Vagina (tissue), 2 donors: ENCODE measurements at places on chromosomes 12 and 14.

- no peak for DNase-seq
These were observed 232.6 kb downstream of the FLRT2 start for GRCh38 chr14:85762526-85762925.

DNA sequence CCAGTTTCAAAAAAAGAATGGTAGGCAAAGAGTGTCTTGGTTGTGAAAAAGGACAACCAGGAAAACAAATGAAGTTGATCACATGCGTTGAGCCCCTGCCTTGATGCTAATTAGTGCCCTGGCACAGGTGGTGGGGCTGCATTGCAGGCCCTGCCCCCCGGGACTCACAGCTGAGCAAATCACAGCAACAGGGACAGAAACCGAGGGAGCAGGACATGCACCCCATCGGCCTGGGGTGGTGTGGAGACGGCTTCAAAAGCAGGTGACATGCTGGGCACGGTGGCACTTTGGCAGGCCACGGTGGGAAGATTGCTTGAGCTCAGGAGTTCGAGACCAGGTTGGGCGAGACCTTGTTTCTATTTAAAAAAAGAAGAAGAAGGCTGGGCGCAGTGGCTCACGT is 1.1 kb upstream of the PAPLN start:
- DNase-seq: no peak

GRCh38 chr12:108570743-108571608 is 8.6 kb downstream of the ISCU start:
- DNase-seq: no peak

DNA sequence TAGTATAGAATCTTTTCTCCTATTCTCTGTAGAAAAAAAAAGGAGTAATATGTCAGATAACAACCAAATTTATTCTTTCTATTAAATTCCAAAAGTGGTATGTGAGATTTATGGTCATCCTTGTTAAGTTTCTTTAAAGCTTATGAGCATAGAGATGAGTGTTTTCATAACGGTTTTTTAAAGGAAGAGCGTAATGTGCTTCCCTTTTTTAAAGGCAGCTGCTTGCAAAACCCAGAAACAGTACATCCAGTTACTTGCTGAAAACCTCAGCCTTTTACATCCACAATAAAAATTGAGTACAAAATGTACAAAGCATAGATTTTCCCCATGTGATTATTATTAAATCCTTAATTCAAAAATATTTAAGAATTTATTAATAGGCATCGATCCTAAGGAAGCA is 53.6 kb upstream of the CD163 start:
- no peak for DNase-seq

DNA sequence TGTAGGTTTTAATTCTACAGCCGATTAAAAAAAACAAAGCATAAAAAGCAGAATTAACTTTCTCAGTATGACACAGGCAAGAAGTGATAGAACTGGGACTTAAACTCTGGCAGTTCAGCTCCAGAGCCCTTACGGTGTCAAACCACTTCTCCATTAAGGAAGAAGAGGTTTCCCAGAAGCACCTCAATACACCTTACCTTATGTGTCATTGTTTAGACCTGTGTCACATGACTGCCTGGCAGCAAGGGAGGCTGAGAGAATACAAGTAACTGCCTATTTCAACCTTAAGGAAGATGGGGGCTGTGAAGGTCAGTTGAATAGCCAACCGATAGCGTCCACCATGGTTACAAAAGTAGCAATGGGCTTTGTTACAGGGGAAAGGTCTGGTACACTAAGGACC is 54.6 kb upstream of the ARHGAP5 start:
- no peak for DNase-seq

DNA sequence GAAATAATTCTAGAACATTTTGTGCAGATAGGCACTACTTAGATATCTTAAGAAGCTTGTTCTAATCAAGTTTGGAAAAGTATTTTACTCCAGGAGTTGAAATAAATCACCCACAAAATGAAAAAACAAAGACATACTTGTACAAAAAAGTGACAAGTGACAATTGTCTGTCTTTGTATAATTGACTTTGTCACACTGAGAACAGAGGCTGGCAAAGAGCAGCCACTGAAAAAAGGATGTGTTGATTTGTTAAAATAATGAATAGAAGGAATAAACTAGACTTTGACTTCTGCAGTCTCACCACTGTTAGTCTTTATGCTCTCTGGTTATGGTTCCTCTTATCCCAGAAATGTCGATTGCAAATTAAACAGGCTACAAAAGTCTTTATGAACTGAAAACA is 77.6 kb downstream of the PTPRR start:
- no peak for DNase-seq

- no peak for DNase-seq
These were observed 154.0 kb downstream of the KCNA5 start for GRCh38 chr12:5197656-5198055.

GRCh38 chr14:95021588-95021987 is 135.7 kb downstream of the DICER1 start:
- no peak for DNase-seq

DNA sequence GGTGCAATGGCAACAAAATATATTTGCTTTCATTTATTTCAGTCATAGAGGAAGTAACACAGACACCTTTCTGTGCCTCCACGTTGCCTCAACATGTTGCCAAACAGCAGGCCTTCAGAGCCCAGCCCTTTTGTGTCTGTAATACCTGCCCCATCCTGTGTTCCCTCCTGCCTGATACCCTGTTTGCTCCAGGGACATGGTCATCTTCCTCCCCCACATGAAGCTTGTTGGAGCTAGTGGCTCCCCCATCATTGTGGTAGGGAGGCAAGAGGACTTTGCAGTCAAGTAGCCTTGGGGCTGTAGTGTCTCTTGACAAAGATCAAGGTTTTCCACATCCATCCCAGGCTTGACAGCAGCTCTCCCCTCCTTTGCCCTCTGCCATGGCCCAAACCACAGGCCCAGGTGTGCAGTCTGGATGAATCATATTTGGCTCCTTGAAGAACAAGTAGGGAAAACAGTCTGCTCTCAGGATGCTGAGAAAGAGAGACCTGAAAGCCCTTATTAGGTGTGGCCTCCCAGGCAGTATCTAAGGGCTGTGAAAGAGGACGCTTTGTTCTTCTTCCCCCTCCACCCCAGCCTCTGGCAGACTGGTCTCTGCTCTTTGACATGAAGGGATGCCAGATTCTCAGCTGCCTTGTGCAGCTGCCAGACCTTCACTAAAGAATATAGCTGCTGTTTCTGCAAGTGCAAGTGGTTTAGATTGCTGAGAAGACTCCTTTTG is 329.0 kb downstream of the C12orf75 start:
- DNase-seq: peak; percentile 87

GRCh38 chr12:47721431-47721973 is 3.8 kb downstream of the ENDOU start:
- DNase-seq: peak; percentile 16

DNA sequence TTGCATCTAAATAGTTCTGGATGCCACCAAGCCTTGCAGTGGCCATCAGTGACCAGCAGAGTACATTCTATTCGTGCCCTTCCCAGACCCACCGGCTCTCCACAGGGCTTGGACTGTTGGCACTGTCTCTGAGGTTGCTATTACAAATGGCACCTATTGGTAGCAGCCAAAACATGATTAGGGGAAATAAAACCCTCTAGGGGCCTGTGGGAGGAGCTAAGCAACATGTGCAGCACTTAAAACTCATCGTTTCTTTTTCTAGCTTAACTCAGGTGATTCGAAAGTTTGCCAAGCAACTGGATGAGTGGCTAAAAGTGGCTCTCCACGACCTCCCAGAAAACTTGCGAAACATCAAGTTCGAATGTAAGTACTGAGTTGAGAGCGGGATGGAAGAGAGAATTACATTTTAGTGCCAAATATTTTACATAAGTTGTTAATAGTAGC is 65.4 kb upstream of the RIC8B start:
- DNase-seq: no peak

GRCh38 chr14:42428996-42429395 is 822.3 kb downstream of the LRFN5 start:
- DNase-seq: no peak

DNA sequence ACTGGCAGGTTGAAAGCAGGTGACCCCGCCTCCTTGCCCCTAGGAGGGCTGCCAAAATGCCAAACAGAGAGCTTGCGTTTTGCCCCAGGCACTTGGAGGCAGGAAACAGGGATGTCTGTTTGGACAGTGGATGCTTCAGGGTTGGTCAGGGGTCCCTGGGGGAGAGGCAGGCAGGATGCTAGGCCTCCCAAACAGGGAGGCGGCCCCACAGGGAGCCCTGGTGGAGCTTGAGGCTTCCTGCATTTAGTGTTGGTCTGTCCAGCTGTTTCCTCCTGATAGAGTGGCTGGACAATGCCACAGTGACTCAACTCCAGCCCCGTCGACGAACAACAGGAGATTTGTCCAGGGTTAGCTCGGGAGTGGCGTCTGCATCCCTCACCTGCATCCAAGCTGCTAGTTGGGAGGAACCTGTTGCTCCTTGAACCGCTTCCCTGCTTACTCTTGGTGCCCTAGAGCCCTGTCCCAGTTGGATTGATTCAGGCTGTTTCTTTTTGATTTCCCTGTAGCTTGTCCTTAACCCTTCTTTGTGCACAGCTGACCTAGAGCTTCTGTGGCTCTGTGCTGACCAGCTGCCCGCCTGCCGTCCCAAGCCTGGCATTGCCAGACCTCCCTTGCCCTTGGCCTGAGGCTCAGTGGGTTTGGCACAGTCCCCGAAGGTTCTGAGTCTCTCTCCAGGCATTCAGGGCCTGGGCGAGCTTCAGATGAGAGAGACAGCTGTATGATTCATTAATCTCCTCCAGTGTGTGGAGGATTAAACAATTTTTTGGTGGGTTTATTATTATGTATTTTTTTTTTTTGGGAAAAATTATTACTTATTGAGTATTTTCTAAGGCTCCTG is 45.9 kb downstream of the TSPAN9 start:
- DNase-seq: no peak

GRCh38 chr14:23538050-23538718 is 13.4 kb downstream of the ZFHX2 start:
- DNase-seq: no peak

DNA sequence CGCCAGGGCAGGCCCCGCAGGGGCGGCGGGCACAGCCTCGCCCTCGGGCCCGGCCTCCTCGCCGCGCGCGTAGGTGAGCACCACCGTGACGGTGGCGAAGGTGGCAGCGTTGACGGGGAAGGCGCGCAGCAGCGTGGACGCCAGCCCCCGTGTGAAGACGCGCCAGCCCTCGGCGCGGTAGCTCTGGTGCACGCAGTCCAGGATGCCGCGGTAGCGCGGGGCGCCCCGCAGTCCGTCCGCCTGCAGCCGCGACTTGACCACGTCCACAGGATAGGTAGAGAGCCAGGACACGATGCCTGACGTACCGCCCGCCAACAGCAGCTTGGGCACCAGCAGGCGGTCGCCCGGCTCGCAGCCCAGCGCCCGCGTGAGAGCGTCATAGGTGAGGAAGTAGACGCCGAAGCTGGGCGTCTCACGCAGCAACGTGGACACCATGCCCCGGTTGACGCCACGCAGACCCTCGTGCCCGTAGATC is 13.9 kb downstream of the SLC25A29 start:
- DNase-seq: no peak

GRCh38 chr12:89827592-89827991 is 119.0 kb upstream of the ATP2B1 start:
- DNase-seq: no peak

DNA sequence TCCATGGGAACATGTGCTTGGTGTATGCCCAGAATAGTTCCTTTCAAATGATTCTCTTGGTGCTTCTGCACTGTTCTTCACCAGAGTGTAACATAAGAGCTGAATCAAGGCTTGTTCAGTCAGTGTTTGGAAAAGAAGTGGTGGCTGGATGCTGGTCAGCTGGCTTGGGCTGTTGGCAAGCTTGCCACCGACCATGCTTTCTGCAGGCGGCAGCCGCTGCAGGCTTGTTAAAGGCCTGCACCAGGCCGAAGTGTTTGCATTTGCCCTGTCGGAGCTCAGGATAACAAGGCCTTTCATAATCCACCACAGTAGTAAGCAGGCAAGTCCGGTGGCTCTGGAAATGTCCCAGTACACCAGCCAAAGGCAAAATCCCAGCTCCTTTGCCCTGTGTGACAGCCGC is 26.9 kb downstream of the DAAM1 start:
- no peak for DNase-seq

DNA sequence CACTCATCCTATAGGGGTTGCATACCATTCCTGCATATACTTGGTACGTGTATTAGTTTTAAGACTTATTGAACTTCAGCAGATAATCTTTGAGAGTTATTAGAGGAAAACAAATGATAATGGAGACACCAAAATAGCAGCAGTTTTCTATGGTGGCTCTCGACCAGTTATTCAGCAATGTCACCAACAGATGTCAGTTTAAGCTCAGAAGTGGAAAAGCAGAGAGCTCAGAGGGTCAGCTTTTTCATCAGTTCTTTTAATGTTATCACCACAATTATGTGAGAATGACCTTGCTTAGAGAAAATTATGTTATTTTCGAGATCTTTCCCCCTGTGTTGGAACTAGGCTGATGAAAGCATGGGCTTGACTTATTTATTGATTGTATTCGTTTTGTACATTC is 32.0 kb downstream of the PTPN11 start:
- DNase-seq: no peak

DNA sequence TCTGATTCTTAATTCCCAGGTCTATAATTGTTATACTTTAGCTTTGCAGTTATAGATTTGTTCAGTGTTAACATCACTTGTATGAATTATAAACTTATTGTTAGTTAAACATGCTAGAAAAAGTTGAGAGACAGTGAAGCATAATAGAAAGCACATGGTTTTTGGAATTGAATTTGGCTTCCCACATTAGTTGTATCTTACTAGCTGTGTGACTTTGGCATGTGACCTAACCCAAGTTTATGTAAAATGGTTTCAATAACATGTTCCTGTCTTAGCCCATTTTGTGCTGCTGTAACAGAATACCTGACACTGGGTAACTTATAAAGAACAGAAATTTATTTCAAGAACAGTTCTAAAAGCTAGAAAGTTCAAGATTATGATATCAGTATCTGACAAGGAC is 146.3 kb downstream of the PDE3A start:
- no peak for DNase-seq

DNA sequence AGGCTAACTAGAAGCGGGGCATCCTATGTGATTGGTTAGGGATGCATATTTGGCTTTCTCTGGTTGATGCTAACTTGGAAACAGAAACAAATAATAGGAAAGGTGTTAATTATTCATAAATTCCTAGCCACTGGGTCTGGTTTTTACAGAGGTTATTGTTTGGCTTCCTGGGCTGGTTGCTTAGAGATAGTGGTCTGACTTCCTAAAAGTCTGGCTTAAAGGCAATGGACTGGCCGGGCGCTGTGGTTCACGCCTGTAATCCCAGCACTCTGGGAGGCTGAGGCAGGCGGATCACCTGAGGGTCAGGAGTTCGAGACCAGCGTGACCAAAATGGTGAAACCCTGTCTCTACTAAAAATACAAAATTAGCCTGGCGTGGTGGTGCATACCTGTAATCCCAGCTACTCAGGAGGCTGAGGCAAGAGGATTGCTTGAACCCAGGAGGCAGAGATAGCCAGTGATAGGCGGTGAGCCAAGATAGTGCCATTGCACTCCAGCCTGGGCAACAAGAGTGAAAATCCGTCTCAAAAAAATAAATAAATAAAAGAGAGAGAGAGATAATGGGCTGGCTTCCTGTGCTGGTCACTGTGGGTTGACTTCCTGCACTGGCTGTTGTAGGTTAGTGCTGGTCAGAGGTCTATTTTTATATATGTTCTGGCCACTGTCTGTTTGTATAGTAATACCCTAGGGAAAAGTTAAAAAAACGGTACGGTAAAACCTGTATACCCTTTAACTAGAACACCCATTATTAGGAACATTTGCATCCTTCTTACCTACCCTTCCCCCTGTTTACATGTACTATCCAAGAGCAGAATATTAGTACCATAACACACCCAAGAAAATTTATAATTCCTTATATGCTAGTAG is 24.1 kb downstream of the OR6S1 start:
- no peak for DNase-seq
